Activated CD8-positive, alpha-beta T cell treated with anti-CD3 and anti-CD28 coated beads for 36 hours (primary cell): ENCODE measurements at places on chromosomes 6 and 20. TPM values are rescaled to one million over a fixed set of nuclear protein-coding genes. Genes with fewer than 3 reads are reported as not detected.

RGS17 gene
- total RNA-seq = not detected

NKX2-4 gene
- total RNA-seq = not detected

DNA sequence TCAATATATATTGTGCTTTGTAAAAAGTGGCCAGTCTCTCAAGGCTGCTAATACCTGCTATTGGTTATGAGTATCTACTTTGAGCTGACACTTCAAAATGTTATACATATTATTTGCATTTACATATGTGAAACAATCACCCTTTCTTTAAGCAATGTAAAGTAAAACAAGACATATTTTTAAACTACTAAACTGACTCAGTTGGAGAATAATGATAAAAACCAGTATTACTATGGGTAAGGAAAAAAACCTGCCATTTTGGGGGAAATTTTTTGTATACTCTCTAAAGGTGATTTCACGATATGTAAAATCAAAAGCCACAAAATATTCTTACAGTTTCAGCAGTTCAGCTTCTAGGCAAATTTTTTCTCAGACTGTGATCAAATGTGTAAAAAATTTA is 232.3 kb downstream of the PRL start:
- no peaks in the 10 kb centered on the region for H3K36me3 ChIP-seq
- peaks cover 2% of the 10 kb centered on the region for H3K27me3 ChIP-seq
- H3K4me3 ChIP-seq = no peak overlapping the region
- H3K27ac ChIP-seq = no peak overlapping the region

ESR1 gene
- total RNA-seq = 0.79 TPM

- H3K36me3 ChIP-seq = no peaks in the 10 kb centered on the region
- no peaks in the 10 kb centered on the region for H3K4me1 ChIP-seq
- no peak for DNase-seq
- no peaks in the 10 kb centered on the region for H3K27me3 ChIP-seq
- no peak overlapping the region for H3K4me3 ChIP-seq
- H3K27ac ChIP-seq = no peak overlapping the region
Observed at GRCh38 chr6:83505356-83505755, 7.0 kb upstream of the PRSS35 start.

DNA sequence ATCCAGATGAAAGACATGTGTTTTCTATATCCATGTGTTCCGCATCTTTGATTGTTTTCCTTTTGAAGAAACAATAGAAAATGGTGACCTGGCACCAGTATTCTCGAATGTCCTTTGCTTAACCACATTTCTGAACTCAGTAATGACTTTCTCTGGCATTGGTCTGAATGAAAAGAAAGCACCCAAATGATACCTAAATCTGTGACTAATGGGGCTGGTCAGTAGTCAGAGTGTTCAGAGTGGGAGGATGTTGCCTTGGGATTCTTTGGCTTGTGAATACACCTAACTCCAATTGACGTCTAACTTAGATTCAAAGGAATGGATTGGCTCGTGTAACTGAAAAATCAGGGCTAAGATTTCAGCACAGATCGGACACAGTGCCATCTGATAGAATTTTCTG is 27.1 kb downstream of the PARD6B start:
- no peaks in the 10 kb centered on the region for H3K27me3 ChIP-seq
- no peak overlapping the region for H3K4me3 ChIP-seq
- no peak for DNase-seq
- no peaks in the 10 kb centered on the region for H3K36me3 ChIP-seq

GRCh38 chr20:25036331-25036936 is 21.5 kb downstream of the ACSS1 start:
- H3K27me3 ChIP-seq = no peaks in the 10 kb centered on the region
- peak overlapping the region; percentile 16 for H3K4me3 ChIP-seq
- H3K27ac ChIP-seq = peak overlapping the region; percentile 57
- H3K4me1 ChIP-seq = peaks cover 50% of the 10 kb centered on the region
- DNase-seq = no peak

DNA sequence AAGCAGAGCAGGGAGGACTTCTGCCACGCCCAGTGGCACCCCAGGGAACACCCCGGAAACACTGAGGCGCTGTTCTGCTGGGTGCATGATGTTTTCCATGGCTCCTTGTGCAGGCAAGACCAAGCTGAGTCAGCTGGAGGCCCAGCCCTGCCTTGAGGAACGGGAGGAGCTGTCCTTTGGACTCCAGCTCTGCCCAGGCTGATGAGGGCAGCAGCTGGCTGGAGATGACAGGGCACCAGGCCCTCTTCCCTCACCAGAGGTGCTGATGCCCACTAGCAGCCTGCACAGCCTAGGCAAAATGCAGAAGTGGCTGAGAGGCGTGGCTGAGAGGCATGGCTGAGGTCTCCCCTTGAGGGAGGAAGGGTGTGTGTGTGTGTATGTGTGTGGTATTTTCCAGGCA is 2.4 kb downstream of the C6orf132 start:
- H3K36me3 ChIP-seq = no peaks in the 10 kb centered on the region
- no peak for DNase-seq
- no peak overlapping the region for H3K27ac ChIP-seq
- peaks cover 16% of the 10 kb centered on the region for H3K4me1 ChIP-seq

GRCh38 chr6:125948455-125948854 is 8.1 kb upstream of the HINT3 start:
- H3K27ac ChIP-seq = no peak overlapping the region
- no peaks in the 10 kb centered on the region for H3K36me3 ChIP-seq
- H3K4me3 ChIP-seq = no peak overlapping the region

STMND1 gene
- total RNA-seq = not detected

GRCh38 chr20:61185181-61185580 is 66.9 kb upstream of the CDH4 start:
- H3K4me3 ChIP-seq = no peak overlapping the region
- no peak for DNase-seq
- H3K27ac ChIP-seq = no peak overlapping the region
- H3K4me1 ChIP-seq = no peaks in the 10 kb centered on the region

DNA sequence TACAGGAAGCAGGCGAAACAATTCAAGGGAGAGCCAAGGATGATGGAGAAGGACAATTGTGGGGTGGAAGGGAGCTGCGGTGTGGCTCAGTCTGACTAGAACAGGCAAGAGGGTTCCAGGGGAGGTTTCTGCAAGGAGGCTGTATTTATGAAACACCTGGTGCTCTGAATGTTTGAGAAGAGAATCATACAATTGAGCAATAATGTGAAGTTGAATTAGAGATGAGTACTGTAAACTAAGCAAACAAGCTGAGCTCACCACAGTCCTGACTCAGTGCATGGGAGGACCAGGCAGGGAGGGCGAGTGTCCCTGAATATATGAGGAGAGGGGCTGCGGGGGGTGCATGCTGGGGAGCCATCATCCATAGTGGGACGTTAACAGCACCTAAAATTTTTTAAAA is 279.7 kb downstream of the KIF16B start:
- no peak overlapping the region for H3K27ac ChIP-seq
- H3K27me3 ChIP-seq = no peaks in the 10 kb centered on the region
- no peak for DNase-seq
- no peaks in the 10 kb centered on the region for H3K4me1 ChIP-seq
- peaks cover 8% of the 10 kb centered on the region for H3K36me3 ChIP-seq
- H3K4me3 ChIP-seq = no peak overlapping the region

GRCh38 chr6:3908223-3908622 is 59.0 kb downstream of the FAM50B start:
- no peak overlapping the region for H3K27ac ChIP-seq
- DNase-seq = no peak
- H3K36me3 ChIP-seq = no peaks in the 10 kb centered on the region
- peaks cover 37% of the 10 kb centered on the region for H3K27me3 ChIP-seq
- H3K4me1 ChIP-seq = peaks cover under 1% of the 10 kb centered on the region

GSTA3 gene
- not detected for total RNA-seq
